ENCODE measurements at places on chromosomes 2 and 18.

- DNase-seq, result no peak
Observed at GRCh38 chr2:71888751-71889445, 258.8 kb downstream of the CYP26B1 start.

GRCh38 chr2:37201766-37202165 lies 5.5 kb downstream of the CEBPZOS start:
- no peak for DNase-seq

DNA sequence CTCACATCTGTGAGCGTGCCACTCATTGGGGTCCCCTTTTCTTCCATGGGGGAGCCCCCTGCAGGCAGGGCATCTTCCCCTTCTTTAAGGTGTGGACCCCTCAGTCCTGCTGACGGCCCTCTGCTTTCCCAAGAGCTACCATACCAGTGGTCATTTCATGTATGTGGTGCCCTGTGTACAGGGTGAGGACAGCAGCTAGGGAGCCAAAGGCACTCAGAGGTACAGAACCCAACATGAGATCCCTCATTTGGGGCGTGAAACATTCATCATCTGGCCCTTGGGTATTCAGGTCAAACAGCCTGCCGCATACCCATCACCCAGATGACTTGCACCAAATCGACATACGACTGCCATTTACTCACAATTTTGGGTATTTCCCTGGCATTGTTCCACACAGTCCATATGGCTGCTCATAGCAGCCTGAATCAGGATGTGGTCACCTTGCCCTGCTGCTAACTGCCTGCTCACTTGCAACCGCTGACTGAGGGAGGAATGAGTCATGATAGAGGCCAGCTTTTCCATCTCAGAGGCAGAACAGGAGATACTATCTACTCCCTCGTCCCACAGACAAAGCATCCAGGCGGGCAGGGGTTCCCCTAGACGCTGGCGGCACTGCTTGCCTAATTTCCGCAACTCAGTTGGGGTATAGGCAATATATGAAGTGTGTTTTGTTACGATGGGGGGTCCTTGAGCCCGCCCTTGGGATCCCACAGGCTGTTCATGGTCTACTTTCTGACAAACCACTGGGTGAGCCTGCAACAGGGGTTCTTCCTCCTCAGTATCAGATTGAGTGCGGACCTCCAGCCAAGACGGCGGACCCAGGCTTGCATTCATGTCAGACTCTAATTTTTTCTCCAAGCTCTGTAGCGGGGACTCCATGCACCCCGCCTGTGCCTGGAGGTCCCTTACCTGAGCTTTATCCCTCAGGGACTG lies 228.6 kb downstream of the SATB2 start:
- DNase-seq, result no peak

DNA sequence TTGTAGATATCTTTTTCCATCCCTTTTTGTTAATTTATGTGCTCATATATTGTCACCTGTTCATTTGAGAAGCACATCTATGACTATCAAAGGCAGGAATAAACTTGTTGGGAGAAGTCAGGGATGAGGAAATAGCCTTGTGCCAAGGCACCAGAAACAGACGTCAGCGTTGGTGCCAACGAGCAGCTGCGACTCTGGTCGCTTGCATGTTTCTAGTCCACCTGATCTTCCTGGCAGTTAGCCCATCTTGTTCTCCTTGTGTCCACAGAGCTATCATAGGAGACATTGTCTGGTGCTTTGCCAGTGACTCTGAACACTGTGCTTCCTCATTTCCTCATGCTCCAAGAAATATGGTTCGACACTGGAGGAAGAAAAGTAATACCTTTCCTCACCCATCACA lies 374.4 kb downstream of the PTPRM start:
- DNase-seq, result no peak
